ENCODE measurements at places on chromosomes 3 and 15.

DNA sequence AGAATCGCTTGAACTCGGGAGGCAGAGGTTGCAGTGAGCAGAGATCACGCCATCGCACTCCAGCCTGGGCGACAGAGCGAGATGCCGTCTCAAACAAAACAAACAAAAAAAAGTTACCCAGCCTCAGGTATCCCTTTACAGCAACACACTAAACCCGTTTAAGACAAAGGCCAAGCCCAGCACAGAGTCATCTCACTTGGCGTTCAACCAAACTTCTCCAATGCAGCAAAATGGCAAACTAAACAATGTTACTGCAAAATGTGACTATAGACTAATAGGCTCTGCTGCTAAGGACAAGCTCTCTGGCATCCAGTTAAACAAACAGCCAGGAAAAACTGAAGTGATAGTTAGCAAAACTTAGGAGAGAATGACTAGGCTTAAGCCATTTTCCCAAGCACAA, 6.4 kb upstream of the FAM219B start:
- no peak for DNase-seq

- DNase-seq, result no peak
Measured at GRCh38 chr3:142595581-142595950, 627 bp upstream of the PLS1 start.

DNA sequence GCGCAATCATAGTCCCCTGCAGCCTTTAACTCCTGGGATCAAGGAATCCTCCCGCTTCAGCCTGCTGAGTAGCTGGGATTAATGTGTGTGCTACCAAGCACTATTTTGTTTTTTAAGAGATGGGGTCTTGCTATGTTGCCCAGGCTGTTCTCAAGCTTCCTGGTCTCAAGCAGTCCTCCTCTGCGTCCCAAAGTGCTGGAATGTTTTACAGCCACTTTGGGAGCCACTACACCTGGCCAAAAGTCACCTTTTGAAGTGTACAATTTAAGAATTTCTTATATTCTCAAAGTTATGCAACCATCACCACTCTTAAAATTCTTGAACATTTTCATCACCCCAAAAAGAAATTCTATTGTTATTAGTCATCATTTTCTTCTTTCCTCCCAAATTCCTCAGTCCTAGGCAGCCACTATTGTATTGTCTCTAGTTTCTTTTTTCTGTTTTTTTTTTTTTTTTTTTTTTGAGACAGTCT, 17.8 kb downstream of the CDV3 start:
- no peak for DNase-seq

DNA sequence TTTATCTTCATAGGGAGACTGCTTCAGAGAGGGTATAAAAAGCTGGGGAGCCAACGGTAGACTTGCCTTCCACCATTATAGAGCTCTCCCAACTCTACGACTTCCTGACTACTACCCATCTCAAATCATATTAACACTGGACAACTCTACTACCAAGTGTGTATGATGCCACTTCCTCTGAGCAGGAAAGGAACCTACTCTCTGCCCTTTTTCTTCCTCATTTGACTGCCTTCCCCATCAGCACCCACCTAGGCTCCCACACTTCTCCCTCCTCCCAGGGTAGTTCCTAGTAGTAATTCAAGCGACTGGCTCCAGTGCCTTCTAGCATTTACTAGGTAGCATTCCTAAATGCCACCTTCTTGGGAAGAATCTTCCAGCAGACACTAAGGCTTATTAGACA, 24.5 kb upstream of the TBL1XR1 start:
- DNase-seq, result no peak

- DNase-seq, result no peak
Measured at GRCh38 chr15:95068701-95069521, 837.5 kb downstream of the MCTP2 start.

DNA sequence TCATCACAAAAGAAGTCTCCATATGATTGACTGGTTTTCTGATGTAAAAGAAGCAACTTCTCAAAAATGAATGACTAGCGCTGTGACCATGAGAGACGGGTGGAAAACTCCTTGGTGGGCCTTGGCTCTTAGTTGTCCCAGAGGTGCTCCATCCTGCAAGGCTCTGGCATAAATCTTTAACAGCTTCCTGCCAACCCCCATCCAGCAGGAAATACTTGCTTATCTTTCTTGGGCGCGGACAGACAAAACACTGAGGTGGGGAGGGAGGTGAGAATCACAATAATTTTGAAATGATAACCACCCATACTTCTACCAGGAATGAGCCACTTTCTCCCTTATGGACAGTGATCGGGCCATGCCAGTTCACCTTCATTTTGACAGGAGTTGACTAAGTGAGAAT, 128.6 kb downstream of the STT3B start:
- no peak for DNase-seq

- no peak for DNase-seq
Measured at GRCh38 chr3:104906001-104906639, 460.6 kb upstream of the ALCAM start.

- no peak for DNase-seq
Measured at GRCh38 chr3:194504861-194505260, 18.1 kb upstream of the ATP13A3 start.

DNA sequence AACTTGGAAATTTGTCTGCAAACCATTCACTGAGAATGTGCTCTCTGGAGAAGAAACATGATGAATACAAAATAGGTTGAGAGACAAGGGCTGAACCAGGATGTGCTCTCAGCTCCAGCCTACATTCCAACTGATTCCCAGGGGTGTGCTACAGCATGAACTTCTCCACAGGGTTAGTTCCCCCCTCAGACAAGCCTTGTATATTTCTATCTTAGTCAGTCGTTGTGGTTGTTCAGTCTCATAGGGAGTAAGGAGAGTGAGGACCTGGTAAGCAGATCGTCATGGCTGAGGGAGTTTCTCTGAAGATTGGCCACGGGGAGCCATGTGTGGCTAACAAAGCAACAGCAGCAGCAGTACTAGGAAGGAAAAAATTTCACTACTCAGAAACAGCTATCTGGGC, 919.7 kb upstream of the CADM2 start:
- DNase-seq, result no peak

DNA sequence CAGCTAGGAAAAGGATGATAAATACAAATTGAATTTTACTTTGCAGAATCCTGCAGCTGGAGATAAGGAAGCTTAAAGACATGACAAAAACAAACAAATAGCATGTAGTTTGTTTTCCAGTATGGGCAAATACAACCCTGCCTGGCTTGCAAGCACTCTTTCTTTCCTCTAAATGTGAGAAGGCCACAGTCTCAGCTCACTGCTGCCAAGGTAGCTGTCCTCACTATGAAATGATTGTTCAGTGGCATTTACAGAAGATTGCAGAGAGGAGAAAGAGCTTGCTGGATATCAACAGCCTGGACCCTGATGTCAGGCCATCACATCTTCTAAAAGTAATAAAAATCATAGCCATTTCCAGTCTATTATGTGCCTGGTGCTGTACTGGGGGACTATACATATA, 262.0 kb downstream of the CLSTN2 start:
- no peak for DNase-seq

GRCh38 chr3:40456940-40457823, at the start of gene RPL14:
TSS of gene RPL14 (plus strand) at chr3:40457339. CDS start at chr3:40457472, 133 bp downstream.
- DNase-seq, result peak; percentile 94

GRCh38 chr3:43638594-43639447, 17.0 kb upstream of the ANO10 start:
- DNase-seq, result peak; percentile 18

- DNase-seq, result no peak
Measured at GRCh38 chr3:74539876-74540275, 74.6 kb downstream of the CNTN3 start.

DNA sequence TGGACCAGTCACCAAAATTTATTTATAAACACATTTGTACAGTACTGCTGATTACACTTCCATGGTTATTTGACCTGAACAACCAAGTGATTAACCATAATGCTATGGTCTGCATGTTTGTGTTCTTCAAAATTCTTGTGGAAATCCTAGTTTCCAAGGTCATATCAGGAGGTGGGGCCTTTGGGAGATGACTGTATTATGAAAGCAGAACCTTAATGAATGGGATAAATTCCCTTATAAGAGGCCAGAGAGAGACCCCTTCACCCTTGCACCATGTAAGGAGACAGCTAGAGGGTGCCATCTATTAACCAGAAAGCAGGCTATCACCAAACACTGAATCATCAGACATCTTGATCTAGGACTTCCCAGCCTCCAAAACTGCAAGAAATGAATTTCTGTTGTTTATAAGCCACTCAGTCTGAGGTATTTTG, 1.9 kb downstream of the SCAPER start:
- DNase-seq, result no peak

DNA sequence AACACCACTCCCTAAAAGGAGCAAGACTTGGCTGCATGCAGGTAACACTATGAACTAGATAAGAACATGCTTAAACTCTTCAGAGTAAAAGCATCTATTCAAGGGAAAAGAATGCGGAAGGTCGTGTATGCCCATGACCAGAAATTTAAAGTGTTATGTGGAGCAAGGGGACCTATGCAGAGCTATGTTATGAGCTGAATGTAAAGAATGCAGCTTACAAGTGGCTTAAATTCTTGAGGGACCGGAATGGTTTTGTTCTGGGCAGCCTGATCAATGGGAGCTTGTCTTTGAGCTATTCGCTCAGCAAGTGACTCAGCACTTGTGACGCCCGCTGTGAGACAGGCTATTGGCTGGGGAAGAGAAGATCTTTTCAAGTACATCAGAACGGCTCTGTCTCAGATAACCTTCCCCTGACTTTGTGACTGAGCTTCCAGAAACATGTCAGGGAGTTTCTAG, 367.5 kb upstream of the THBS1 start:
- DNase-seq, result no peak

DNA sequence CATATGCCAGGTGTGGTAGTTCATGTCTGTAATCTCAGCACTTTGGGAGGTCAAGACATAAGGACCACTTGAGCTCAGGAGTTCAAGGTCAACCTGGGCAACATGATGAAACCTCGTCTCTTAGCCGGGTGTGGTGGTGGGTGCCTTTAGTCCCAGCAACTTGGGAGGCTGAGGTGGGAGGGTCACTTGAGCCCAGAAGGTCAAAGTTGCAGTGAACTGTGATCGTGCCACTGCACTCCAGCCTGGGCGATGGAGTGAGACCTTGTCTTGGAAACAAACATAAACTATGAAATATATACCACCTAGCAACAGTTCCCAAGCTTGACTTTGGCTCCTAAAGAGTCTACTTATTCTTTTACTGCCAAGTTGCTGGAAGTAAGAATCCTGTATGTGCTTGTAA, 30.9 kb downstream of the UBE3A start:
- no peak for DNase-seq

DNA sequence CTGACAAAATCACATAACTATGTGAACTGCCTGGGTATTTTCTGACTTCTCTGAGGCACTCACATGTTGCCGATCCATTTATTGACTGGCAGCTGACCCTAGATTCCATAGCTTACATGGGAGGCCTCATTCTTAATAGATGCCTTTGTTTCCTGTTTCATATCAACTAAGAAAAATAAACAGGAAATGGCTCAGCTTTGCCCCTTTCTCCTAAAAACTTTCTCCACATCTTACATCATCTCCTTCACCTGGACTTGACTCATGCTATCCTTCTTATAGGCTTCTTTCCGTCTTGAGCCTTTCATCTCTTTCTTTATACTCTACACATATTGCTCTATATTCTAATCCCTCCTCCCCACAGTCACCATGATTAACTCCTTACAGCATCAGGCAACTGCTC, 38.0 kb downstream of the TXNRD3 start:
- DNase-seq, result no peak

- no peak for DNase-seq
Measured at GRCh38 chr3:153111016-153111415, 51.0 kb upstream of the RAP2B start.

- no peak for DNase-seq
Measured at GRCh38 chr15:66673410-66674322, 28.4 kb upstream of the SMAD6 start.

DNA sequence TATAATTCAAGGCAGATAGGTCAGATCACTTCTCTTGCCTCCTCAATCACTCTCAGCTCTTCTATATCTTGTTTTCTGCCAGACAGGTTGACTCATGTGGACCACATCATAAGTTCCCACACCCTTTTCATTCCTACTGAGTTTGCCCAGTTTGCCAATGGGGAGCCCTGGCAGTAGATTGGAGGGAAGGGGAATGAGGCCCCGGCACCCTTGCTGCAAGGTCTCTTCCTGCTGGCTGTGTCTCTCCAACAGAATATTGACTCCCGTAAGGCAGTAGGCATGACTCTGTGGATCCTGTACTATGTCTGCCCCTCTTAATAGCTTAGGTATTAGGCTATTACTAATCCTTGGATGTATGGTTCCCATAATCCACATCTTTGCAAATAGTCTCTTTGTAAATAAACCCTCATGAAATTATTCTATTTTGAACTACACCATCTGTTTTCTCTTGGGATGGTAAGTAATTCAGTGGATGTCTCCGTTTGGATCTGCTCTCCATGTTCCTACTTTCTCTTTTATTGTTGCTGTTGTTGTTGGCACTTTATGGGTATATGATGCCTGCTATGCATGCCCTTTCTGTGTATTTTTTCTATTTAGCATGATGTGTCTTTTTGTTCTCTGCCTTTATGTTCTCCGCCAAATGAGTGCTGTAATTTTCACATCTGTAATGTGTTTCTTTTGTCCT, 65.5 kb upstream of the DCBLD2 start:
- no peak for DNase-seq

DNA sequence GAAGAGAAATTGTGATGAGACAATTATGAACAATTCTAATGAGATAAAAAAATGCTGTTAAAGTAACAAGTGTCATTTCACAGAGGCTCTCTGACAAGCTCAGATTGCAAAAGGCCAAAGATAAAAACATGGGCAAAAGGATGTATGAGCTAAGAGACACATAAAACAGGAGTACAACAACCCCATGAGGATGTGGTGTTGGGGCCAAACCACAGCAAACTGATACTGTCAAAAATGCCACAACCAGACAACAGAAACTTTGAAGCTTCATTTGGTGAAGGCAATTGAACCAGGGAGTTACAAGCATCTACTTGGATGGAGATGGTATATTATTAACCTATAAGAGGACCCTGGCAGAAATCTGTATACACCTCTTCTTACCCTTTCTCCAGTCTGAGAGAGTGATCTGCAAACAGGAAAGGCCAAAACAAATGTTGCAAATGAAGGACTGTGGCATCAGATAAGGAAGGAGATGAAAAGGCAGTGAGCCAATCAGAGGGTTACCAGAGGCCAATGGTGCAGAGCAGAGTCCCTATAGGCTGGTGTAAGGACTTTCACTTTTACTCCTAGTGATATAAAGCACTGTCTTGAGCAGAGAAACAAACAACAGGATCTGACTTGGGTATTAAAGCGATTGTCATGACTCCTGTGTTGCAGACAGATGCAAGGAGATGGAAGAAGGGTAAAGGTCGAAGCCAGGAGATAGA, 659.0 kb downstream of the NTRK3 start:
- peak; percentile 23 for DNase-seq

DNA sequence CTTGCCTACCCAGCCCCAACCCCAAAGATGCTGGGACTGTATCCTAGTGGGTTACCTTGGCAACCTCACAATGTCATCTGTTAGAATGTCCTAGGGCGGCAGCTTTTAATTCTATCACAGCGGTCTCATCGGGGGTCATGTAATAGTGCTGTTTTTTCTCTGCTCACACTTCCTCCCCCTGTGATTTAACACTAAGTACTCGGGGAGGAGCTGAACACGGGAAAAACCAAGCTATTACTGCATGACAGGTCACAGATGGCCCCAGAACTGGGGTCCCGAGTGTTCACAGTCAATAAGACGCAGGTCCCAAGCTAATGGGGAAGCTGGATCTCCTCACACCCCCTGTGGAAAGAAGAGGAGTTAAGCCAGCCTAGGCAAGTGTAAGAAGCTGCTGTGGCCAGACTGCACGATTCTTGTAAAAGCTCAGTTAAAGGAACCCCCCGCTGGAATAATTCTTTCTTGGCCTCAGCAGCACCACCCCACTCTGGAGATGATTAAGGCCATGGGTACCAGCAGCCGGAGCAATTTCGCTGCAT, 2.5 kb upstream of the RFTN1 start:
- DNase-seq, result peak; percentile 36

GRCh38 chr3:12948891-12949711, 107.7 kb upstream of the RPL32 start:
- no peak for DNase-seq
